ENCODE measurements at places on chromosomes 5 and 9. TPM values are rescaled to one million over a fixed set of nuclear protein-coding genes. Genes with fewer than 3 reads are reported as not detected.

- no peak for DNase-seq
These were observed 170.1 kb upstream of the ATP10B start for GRCh38 chr5:161022151-161022550.

- DNase-seq = no peak
These were observed 8.8 kb downstream of the CFAP77 start for GRCh38 chr9:132418726-132419363.

DNA sequence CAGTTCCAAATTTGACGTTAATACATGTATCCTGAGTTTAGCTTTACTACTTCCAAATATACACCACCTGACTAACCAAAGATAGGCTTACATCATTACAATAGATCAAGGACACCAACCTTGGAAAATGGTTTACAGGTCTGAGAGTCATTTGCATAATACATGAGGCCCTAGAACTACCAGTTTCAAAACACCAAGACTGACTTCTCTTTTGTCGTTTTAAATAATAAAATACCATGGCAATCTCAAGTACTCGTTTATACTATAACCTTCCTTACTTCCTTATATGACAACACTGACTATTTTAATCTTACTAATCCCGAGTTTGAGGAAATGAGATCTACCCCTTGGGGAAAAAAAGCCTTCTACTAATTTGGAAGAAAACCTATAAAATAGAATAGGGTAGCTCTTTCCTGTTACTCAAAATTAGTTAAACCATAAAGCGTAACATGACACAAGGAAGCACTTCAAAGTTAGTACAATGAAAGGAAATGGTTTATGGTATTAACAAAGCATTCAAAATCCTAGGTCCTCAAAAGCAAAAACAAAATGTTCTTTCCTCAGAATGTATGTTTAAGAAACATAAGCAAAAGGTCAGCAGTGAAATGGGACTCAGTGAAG lies 42.1 kb downstream of the UBQLN1 start:
- DNase-seq = no peak

DNA sequence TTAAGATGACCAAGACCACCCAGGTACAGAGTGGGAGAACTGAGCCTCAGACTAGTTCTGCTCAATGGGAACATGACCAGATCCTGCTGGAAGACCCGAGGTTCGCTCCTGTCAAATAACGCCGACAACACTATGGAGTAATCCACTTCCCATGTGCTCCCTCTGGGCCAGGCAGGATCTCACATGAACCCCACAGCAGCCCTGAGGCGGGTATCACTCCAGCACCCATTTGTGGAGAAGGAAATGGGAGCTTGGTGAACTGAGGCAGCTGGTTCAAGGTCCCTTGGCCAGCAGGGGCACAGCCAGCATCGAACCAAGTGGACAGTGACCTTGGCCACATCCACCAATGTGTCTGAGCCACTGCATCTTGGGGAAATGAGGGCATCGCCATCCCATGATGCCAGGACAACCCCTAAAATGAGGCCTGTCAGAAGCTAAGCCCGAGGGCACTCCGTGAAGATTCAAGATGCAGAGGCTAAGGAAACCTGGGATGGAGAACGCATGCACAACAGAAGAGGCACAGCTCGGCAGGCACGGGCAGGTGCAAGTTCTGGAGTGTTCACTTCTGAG lies 8.5 kb downstream of the ANKS6 start:
- DNase-seq = no peak

DNA sequence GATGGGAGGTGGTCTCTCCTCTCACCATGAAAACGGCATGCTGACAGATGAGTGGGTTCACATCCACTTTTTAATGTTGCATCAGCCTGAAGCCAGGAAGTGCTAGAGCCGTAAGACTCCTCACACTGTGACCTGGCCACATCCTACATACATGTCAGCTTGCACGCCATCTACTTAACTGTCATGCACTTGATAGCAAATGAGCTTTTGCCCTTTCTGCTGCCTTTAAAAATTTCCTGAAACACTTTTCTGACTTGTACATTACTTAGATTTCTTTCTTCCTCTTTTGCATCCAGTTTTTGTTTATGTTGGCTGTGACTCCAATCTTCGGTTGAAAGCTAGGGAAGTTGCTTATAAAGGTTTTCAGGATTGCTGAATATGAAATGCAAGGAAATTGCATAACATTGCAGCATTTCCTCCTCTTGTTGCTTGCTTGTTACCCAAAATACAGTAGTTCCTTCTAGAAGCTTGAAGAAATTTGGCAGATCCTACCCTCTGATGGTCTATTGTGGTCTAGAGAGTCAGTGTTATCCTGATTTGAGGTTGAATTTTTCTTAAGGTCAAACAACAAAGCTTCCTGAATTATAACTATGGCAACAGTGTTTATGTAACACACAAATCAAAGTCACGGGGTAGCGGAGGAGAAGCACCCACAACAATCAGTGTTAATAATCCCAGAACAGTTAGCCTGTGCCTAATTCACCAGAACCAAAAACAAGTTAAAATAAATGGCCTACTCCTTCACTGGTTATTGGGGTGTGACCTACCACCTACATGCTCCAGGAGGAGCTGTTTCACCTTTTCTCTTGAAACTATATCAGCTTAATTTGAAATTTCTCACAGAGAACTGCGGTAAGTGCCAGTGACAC lies 232.5 kb downstream of the ARHGAP26 start:
- DNase-seq = peak; percentile 82

DNA sequence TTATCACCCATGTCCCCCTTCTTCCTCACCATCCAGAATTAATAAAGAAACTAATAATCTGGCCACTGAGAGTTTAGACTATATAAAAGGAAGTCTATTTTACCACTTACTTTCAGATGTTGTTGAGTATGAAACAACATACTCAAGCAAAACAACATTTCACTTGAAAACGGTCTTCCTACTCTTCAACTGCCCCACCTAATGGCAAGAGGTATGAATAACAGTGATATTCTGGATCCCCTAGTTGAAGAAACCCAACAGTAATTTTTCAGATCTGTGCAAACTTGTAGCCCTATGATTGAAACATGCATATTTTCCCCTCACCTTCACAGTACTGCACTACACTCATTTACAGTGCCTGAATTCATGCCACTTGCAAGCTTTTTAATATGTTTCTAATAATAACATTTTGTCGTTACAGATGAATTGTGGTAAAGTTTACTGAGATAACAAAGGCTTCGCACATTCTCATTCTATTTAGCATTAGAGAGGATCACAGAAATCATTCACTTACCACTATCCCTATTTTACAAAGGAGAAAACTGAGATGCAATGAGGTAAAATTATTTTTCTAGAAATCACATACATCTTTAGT lies 267.9 kb upstream of the PDE4D start:
- no peak for DNase-seq

IRX2 gene
- total RNA-seq = not detected

DNA sequence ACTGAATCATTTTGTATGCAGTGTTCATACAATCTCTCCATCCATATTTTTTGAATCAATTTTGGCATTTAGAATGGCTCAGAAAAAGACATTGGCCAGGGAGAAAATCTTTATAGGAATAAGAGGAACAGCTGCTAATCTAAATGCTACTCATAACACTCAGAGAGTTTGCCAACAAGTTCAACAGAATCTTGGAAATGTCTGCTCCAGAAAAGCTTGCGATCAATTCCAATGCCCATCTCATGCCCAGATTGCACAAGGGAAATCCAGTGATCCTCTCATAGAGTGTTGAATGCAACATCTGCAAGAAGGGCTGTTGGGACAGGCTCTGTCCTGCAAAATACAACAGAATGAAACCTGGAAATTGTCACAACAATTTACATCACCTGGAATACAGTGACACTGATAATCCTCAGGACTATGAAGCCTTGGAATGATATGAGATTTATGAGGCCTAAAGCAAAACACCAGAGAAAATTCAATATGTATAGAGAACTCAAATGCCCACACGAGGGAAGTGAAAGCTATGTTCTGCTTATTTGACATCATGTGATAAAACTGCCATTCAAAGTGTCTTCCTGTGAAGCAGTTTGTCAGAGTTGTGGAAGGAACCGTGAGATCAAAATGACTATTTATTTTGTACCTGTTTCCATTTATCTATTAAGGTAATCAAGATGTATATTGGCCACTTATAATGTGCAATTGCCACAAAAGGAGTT lies 190.1 kb downstream of the PARP8 start:
- DNase-seq = no peak

DNA sequence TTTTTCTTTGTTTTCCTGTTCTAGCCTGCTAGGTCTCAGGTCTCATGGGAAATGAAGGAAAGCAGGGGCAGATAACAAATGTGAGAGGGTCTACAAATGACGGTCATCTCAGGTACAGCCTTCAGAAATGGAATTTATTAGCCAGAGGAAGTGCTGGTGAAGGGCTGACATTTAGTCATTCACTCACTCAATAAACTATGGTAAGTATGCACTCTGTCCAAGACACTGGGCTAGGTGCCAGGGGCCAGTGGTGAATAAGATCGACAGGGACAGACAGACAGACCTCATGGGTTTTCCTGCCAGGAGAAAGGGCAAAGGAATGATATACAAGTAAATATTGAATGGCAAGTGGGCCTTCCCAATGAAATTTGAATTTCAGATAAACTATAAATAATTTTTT lies 6.3 kb downstream of the PDE6A start:
- no peak for DNase-seq

GRCh38 chr9:129996161-129996830 lies 46.7 kb downstream of the FNBP1 start:
- no peak for DNase-seq

HMMR gene
- 99.8 TPM for total RNA-seq

ANKRD34B gene
- total RNA-seq = not detected

- DNase-seq = no peak
These were observed 17.0 kb upstream of the SSBP2 start for GRCh38 chr5:81767938-81768337.

DNA sequence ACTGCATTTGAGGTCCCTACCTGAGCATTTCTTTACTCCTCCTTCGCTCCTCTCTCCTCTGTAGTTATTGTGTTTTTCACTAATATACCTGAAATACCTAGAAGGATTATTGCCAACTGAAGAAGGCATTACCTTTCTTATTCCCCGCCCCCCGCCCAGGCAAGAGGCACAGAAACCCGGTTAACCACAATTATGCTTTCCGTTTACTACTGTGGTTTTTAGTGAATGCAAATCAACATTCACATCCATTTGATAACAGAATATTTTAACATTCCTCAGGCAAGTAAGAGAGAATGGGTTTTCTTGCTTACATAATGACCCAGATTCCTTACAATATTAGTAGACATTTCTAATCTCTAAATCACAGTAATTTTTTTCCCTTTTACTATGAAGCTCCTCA lies 136.9 kb downstream of the PCSK5 start:
- peak; percentile 18 for DNase-seq

GRCh38 chr9:108416324-108416723 lies 439.5 kb downstream of the ACTL7B start:
- no peak for DNase-seq

PCDHGA7 gene
- not detected for total RNA-seq

FCN2 gene
- not detected for total RNA-seq

Measured in activated naive CD4-positive, alpha-beta T cell treated with anti-CD3 and anti-CD28 coated beads for 36 hours (primary cell).